ENCODE measurements at places on chromosomes 1 and 21.
A peak's percentile ranks its signal among the peaks of the same experiment; 100 is the strongest.

DNA sequence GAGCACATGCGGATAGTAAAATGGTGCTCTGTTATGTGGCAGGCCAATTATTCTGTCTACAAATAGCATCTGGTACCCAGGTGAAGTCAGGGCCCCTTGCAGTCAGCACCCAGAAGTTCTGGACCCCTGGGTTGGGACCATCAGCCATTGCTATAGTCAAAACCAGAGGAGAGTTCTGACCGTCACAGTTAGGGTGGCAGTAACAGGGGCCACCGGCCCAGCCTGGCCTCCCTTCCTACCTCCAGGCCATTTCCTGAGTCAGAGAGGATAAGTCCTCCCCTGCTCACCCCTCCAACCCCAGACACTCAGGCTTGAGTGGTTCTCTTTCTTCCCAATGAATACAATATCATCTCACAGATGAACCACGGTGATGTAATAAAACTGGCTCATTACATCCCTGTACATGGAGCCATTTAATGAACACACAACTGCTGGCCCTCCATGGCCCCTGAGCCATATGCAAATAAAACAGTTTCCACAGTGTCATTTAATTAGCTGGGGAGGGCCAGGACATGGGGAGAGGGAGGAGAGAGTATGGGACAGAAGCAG is 673.6 kb downstream of the MATN1 start:
- no peak for DNase-seq

DNA sequence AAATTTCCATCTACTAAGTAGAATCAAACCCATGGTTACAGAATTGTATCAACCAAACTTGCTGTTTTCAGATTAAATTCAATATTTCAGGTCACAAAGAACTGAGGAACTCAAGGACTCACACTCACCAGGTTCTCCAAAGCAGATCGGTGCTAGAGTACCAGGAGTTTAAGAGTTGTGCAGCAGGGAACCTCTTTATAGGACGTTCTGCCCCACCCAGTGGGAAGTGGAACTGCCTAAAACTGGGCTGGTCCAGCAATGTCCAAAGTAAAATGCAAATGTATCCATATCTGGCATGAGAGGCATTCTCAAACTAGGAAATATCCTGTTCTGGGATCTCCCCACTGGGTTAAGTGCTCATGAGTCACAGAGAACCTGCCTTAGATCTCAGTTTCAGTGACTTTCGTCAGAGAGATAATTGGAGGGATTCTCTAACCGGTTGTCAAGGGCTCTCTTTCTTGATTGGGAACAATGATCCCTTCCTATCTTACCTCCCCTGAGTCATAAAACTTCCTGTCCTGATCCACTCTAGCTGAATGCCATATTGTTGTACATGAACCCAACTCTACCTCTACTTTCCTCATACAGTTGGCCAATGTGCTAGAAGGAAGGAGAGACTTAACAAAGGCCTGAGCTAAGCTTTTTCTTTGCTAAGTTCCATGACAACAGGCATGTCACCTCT is at the start of gene SPRR2D:
Gene SPRR2D, minus strand, starts transcription at position 171 of the 682 bp plus-strand sequence. CDS start 774 bp downstream, outside the sequence.
- no peak for DNase-seq

DNA sequence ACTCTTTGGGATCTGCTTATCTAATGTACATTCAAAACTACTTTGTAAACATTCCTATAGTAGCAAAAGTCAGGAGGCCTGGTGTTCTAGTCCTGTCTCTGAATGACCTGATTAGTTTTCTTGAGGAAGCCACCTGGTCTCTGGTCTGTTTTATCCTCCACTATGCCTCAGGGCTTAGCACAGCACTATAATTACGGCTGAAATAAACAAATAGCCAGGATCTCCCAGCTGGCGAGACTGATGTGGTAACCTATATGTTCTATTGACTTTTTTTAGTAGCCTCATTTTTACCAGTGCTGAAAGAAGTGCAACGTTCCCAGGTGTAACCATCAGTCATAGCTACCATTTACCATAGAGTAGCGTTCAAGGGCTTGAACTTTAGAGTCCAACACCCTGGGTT is 24.2 kb upstream of the RPL11 start:
- no peak for DNase-seq

DNA sequence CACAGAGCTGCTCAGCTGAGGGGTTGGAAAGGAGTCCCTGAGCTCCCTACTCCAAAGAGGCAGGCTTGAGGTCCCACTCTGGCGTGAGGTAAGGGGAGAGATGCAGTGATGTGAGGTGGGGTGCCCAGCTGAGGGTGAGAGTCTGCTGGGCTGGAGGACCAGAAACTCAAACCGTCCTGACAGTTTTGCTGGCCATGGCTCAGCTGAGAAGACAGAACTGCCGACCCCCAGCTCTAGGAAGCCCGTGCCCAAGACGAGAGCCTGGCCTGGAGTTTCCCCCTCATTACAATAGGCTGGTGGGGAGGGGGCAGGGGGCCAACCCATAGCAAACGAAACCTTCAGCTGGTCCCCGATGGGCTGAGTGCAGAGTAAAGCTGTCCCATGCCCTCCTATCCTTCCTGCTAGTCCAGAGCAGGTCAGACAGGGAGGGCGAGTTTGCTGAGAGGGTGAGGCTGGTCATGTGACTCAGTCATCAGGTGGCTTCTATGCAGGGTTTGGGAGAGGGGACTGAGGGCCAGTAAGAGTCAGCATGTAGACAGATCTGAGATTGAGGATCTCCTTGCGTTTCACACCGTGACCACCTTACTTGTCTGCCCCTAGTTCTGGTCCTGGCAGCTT is 129.3 kb downstream of the PRDM2 start:
- DNase-seq, result peak; percentile 16

- no peak for DNase-seq
These were observed 42.8 kb downstream of the HS2ST1 start for GRCh38 chr1:86957221-86957620.

- DNase-seq, result no peak
These were observed 43.2 kb downstream of the SLC44A3 start for GRCh38 chr1:94863297-94863911.

GRCh38 chr1:198638894-198639635 is at the start of gene PTPRC:
Gene PTPRC (plus strand): TSS chr1:198639040. CDS start chr1:198639269, 229 bp downstream.
- no peak for DNase-seq

DNA sequence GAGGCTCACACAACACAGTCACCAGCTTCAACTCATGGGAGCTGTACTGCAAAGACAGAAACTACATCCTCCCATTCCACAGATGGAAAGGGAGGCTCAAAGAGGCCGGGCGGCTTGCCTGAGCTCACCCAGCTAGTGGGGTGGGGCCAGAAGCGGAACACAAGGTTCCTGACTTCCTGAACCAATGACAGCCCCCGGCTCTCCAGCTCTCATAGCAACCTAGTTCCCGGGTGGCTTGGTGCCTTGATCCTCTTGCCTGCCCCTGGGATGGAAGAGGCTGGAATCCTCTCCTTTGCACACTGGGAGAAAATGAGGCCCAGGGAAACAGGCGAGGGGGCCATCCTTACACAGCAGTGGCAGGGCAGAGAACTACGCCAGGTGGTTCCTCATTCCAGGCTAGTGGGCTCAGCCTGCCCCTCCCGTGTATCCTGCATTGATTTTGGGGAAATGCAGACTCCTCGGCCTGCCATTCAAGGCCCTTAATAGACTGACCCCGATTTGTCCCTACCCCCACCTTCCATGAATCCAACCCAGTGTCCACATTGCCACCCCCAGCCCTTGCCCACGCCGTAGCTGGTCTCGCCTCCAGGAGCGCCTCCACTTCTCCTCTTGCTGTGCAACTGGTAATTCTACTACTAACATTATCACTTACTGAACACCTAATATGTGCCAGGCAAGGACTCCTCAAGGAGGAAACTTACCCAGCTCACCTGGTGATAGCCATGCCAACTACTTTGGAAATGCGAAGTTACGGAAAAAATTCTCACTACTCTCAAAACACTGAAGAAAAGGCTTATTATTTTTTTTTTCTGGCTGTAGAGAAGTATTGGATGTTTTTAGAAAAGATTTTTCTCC is 5.0 kb downstream of the RAP1GAP start:
- DNase-seq, result peak; percentile 78

DNA sequence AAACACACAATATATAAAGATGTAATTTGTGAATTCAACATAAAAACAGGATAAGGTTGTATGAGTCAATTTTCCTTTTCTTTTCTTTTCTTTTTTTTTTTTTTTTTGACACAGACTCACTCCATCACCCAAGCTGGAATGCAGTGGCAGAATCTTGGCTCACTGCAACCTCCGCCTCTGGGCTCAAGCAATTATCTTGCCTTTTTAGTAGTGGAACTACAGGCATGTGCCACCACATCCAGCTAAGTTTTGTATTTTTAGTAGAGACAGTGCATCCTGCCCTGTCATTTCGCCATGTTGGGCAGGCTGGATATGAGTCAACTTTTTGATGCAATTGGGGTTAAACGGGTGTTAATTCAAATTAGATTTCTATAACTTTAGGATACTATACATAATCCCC is 10.3 kb upstream of the SPRR2B start:
- no peak for DNase-seq

- no peak for DNase-seq
These were observed 124.0 kb upstream of the SLC45A1 start for GRCh38 chr1:8193840-8194406.

GRCh38 chr1:108502624-108503023 is 52.5 kb downstream of the NBPF6 start:
- no peak for DNase-seq

- peak; percentile 29 for DNase-seq
These were observed 1671.1 kb downstream of the MRPL39 start for GRCh38 chr21:23936224-23936623.

GRCh38 chr1:150954708-150955107 is 19.9 kb downstream of the CERS2 start:
- DNase-seq, result no peak

Measured in adrenal gland (tissue), 19 donors.